ENCODE measurements at places on chromosomes 4 and X. TPM values are rescaled to one million over a fixed set of nuclear protein-coding genes. Genes with fewer than 3 reads are reported as not detected.
A peak's percentile ranks its signal among the peaks of the same experiment; 100 is the strongest.

DNA sequence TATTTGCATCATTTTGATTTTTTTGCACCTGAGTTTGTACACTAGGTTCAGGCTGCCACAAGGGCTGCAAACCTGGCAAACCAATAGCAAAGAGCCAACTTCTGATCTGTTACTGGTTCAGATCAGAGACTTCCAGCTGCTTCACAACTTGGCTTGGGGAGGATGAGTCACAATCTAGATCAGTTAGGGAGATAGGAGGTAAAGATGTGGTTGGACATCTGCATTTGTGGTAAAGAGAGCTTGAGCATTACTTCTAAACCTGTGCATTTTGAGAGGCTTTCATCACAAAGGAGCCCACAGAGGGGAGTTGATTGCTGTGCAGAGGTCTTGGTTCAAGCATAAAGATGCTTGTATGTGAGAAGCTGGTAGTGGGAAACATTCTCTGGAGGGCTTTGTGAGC is 34.5 kb downstream of the LINC00632 start:
- no peak overlapping the region for H3K4me3 ChIP-seq
- H3K36me3 ChIP-seq, result no peaks in the 10 kb centered on the region
- H3K27me3 ChIP-seq, result no peaks in the 10 kb centered on the region
- DNase-seq, result no peak

- H3K36me3 ChIP-seq, result no peaks in the 10 kb centered on the region
- no peak overlapping the region for H3K27ac ChIP-seq
- peaks cover 8% of the 10 kb centered on the region for H3K27me3 ChIP-seq
- no peak for DNase-seq
- no peak overlapping the region for H3K4me3 ChIP-seq
- no peaks in the 10 kb centered on the region for H3K4me1 ChIP-seq
Observed at GRCh38 chr4:75834772-75835154, 67.5 kb downstream of the PPEF2 start.

DNA sequence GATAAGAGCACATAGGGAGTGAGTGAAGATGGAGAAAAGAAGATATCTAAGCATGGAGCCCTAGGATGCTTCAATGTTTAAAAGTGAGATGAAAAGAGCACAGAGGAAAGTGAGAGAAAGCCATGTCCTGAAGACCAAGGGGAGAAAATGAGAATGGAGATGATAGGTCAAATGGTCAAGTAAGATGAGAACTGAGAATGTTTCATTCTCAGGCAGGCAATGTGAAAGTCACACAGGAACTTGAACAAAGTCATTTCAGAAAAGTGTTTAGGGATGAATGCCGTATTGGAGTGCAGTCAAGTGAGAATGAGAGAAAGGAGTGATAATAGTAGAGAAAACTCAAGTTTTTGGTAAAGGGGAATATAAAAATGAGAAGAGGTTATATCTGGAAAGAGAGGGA is 148.7 kb upstream of the PTCHD1 start:
- H3K27me3 ChIP-seq, result no peaks in the 10 kb centered on the region
- no peaks in the 10 kb centered on the region for H3K36me3 ChIP-seq
- no peak for DNase-seq
- H3K4me3 ChIP-seq, result no peak overlapping the region

- peak; percentile 47 for DNase-seq
- no peaks in the 10 kb centered on the region for H3K36me3 ChIP-seq
Observed at GRCh38 chr4:40843696-40844095, 93.9 kb downstream of the NSUN7 start.

DNA sequence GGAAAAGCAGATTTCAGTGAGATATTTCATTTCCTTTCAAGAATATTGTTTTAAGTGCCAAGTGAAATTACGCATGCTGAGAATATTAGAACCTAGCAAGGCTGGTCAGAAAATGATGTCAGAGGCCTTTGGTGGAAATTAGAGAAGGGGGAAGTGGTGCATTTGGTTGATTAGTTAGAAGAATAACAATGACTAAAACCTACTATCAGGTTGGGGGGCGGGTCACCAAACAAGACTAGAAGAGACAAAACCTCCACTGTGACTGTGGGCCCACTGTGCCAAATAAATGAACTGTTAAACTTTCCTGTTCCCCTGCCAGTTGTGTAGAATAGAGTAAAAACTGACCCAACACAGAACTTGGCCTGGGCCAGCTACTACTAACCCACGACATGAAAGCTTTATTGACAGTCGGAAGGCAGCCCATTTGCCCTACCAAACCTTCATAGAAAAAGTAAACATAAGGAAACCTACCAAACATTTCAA is 2.9 kb downstream of the RAPGEF2 start:
- no peak overlapping the region for H3K4me3 ChIP-seq
- no peaks in the 10 kb centered on the region for H3K36me3 ChIP-seq
- DNase-seq, result peak; percentile 52
- H3K27ac ChIP-seq, result no peak overlapping the region

LPAR4 gene
- not detected for total RNA-seq

DNA sequence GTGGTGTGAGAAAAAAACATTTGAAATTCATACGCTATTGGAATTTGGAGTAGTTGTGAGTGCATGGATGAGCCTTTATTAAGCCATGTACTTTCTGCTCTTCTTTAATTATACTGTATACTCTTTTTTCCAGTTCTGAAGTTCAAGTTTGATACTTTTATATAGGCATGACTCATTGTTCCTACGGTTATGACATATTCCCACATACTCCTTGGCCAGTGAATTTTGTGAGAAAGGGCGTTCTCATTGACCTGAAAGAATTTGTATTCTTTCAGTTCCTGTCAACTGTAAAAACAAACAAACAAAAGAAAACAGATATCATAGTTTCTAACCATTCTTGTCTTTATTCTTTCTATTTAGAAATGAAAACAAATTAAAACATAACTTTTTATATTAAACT is 407.3 kb downstream of the MAPK10 start:
- H3K27me3 ChIP-seq, result no peaks in the 10 kb centered on the region
- DNase-seq, result no peak
- H3K4me1 ChIP-seq, result no peaks in the 10 kb centered on the region
- peaks cover 24% of the 10 kb centered on the region for H3K36me3 ChIP-seq

- H3K4me3 ChIP-seq, result no peak overlapping the region
- no peak for DNase-seq
- H3K27me3 ChIP-seq, result no peaks in the 10 kb centered on the region
- H3K4me1 ChIP-seq, result peaks cover 10% of the 10 kb centered on the region
- no peaks in the 10 kb centered on the region for H3K36me3 ChIP-seq
- no peak overlapping the region for H3K27ac ChIP-seq
Observed at GRCh38 chrX:39580043-39580442, 517.7 kb downstream of the BCOR start.

DNA sequence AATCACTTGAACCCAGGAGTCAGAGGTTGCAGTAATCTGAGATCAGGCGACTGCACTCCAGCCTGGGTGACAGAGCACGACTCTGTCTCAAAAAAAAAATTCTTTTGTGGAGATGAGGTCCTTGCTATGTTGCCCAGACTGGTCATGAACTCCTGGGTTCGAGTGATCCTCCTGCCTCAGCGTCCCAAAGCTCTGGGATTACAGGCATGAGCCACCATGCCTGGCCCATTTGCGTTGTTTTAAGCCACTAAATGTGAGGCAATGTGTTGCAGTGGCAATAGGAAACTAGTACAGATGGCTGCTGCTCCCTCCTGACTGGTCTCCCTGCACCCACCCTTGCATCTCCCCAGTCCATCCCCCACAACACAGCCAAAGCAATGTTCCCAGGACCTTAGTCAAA is 40.0 kb upstream of the APLN start:
- no peak overlapping the region for H3K27ac ChIP-seq
- H3K36me3 ChIP-seq, result no peaks in the 10 kb centered on the region
- H3K4me1 ChIP-seq, result no peaks in the 10 kb centered on the region
- no peak for DNase-seq
- H3K4me3 ChIP-seq, result no peak overlapping the region

RBM47 gene
- 12.6 TPM for total RNA-seq

CENPVL1 gene
- not detected for total RNA-seq

TRO gene
- total RNA-seq, result 5.8 TPM

- no peak overlapping the region for H3K4me3 ChIP-seq
- no peaks in the 10 kb centered on the region for H3K36me3 ChIP-seq
- H3K27me3 ChIP-seq, result no peaks in the 10 kb centered on the region
- DNase-seq, result no peak
Observed at GRCh38 chrX:2677764-2678163, 13.3 kb upstream of the CD99 start.

P2RY4 gene
- 0.80 TPM for total RNA-seq

DNA sequence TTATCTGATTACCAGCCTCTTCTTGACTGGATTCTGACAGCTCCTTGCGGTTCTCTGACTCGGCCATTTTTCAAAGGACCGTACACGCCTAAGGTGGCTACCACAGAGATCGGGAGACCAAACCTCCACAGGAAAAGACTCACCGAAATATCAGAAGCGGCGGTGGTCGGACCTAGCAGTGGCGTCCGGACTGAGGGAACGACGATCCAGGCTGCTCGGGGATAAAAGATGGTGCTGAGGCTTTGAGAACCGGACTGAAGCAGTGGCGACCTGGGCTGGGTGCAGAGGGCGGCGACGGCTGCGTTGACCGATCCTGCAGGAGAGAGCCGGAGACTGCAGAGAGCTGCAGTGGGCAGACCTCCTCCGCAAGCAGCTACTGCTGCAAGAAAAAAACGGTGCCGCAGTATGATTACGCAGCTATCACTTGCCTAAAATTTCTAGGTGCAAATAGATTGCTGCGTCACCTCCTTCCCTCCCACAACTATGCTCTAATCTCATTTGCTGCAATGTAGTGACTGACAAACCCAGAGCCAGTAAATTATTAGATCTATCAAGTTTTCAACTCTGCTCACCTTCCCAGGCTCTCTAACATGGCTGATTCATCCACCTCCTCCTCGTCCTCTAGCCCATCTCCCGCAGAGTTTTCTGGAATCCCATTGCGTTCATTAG is at the start of gene NAP1L2:
NAP1L2 (minus strand) TSS at position 426 of the 669 bp plus-strand sequence; CDS start at position 67, 359 bp downstream.
- H3K27ac ChIP-seq, result no peak within 1 kb of the TSS
- no peaks in the 10 kb centered on the region for H3K27me3 ChIP-seq
- H3K4me3 ChIP-seq, result peak within 1 kb of the TSS; percentile 42
- peak; percentile 24 for DNase-seq
- no peaks in the 10 kb centered on the region for H3K36me3 ChIP-seq

DNA sequence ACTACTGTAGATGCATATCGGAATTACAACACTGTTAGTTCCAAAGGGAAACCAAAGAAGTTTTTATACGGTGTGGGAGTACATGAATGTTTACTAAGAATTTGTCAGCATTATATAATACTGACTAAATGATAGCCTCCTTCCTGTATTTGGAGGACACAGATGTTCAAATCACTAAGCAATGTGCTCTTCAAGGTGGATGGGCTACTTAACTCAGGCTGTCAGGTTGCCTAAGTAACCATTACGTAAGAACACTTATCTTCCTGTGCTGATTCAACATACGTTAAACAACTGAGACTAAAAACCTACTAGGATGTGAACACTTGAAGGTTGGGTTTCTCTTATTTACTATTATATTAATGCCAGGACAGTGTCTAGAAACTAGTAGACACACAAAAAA is 81.9 kb upstream of the HPGD start:
- DNase-seq, result no peak
- no peak overlapping the region for H3K4me3 ChIP-seq
- H3K27me3 ChIP-seq, result no peaks in the 10 kb centered on the region
- no peaks in the 10 kb centered on the region for H3K36me3 ChIP-seq
- H3K4me1 ChIP-seq, result no peaks in the 10 kb centered on the region

DNA sequence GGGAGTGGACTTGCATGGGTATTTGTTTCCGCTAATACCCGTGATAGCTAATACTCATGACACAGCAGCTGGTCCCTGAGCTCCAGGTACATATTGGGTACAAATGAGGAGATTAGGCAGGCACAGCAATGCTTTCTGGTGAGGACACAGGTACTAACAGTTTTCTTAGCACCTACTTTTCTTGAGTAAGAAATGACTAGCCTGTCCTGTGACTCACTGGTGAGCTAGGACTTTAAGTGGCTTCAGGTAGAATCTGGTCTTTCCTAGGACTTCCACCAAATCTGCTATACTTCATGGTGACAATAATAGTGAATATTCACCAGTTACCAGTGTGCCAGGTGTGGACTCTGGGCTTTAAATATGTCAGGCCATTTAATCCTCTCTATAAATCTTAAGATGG is 407.4 kb upstream of the NR3C2 start:
- no peak for DNase-seq
- H3K27me3 ChIP-seq, result no peaks in the 10 kb centered on the region
- H3K36me3 ChIP-seq, result no peaks in the 10 kb centered on the region
- no peaks in the 10 kb centered on the region for H3K4me1 ChIP-seq

DNA sequence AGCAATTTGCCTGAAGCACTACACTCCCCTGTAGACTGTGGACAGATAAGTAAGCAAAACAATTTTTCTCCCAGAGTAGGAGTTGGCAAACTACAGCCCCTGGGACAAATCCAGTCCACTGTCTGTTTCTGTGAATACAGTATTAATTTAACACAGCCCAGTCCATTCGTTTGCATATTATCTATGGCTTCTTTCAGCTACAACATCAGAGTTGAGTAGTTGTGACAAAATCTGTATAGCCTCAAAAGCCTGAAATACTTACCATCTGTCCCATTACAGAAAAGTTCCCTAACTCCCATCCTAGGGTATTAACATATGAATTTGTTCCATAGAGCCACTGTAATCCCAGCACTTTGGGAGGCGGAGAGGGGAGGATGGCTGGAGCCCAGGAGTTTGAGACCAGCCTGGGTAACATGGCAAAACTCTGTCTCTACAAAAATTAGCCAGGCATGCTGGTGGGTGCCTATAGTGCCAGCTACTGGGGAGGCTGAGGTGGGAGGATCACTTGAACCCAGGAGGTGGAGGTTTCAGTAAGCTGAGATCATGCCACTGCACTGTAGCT is 53.0 kb downstream of the AMELX start:
- H3K36me3 ChIP-seq, result no peaks in the 10 kb centered on the region
- H3K4me1 ChIP-seq, result peaks cover 28% of the 10 kb centered on the region
- no peak for DNase-seq
- H3K27ac ChIP-seq, result no peak overlapping the region

DNA sequence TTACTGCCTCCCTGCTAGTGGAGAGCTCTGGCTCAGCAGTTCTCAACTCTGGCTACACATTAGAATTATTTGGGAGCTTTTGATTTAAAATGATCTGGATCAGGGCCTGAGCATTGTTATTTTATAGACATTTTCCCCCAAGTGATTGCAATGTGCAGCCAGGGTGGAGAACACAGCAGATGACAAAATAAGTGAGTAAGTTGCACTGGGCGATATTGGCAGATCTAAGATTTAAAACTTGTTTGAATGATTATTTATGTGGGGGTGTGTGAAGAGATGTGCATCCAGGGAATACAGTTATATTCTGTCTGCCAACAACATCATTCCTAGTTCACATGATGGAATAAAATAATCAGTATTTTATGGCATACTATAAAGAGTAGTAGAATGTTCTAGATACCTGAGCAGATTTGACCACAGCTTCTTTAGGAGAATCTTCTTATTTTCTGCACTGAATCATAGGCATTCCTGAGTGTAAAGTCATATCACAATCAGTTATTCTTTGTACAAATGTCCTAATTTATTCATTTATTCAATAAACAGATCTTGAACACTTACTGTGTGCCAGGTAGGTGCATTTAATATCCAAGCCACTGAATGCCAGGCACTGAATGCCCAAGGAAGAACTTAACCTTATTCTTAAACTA is 123.9 kb downstream of the UCHL1 start:
- H3K36me3 ChIP-seq, result no peaks in the 10 kb centered on the region
- no peak for DNase-seq
- H3K27ac ChIP-seq, result no peak overlapping the region
- no peaks in the 10 kb centered on the region for H3K4me1 ChIP-seq

- H3K27me3 ChIP-seq, result no peaks in the 10 kb centered on the region
- H3K4me3 ChIP-seq, result no peak overlapping the region
- DNase-seq, result no peak
- no peak overlapping the region for H3K27ac ChIP-seq
- H3K36me3 ChIP-seq, result no peaks in the 10 kb centered on the region
Observed at GRCh38 chr4:129335276-129335675, 239.3 kb downstream of the C4orf33 start.

CYLC1 gene
- total RNA-seq, result not detected

SPANXA1 gene
- total RNA-seq, result not detected
